ENCODE measurements at places on chromosomes 12 and 14.

DNA sequence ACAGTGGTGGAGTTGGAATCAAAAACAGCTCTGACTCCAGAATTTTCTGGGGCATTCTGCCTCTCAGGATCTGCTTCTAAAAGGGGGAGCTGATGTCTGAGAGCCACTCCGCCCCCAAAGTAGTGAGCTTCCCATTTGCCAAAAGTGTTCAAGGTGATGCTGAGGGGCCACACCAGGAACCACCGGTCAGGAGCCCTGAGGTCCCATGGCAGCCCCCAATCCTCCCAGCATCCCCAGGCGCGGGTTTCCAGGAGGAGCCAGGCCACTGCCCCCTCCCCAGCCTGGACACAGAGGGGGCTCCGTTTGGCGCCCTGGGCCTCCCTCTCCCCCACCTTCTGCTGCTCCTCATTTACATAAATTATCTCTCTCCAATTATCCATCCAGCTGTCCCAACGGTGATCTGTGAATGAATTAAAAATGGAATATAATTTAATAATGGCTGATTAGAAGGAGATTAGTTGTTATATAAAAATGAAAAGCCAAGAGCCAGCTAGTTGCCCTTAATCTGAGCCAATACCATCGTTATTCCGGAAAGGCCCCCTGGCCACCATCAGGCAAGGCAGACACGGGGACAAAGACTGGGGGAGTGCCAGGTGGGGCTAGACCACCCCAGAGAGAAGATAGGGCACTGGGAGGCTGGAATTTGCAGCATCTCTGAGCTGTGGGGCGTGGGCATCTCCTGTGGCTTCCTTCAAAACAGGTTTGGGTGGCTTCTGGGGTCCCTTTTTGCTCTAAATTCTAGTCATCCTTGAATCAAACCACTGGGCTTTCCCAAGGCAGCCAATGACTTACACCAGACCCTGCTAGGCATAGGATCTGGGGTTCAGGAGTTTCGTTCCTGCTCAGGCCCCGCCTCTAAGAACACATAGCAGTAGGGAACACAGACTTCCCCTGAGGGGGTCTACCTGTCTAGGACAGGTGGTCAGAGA, 19.7 kb upstream of the VSX2 start:
- no peak for DNase-seq

- no peak for DNase-seq
Observed at GRCh38 chr12:91140026-91140931, 29.0 kb upstream of the LUM start.

GRCh38 chr14:61661471-61662400, 33.6 kb upstream of the HIF1A start:
- DNase-seq = peak; percentile 90

DNA sequence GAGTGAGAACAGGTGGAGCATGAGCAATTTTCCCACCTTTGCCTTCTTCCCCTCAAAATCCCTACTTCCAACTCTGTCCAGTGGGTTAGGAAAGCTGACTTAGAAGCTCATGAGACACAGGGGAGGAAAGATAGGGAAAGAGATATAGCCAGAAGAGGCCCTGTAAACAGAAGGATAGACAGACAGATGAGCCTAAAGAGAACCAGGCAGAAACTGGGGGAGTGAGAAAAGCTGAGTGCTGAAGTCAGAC, 5.0 kb downstream of the AJUBA start:
- DNase-seq = no peak

GRCh38 chr12:97616946-97617345, 154.3 kb downstream of the RMST start:
- no peak for DNase-seq

GRCh38 chr12:53046655-53047220, 3.1 kb upstream of the TNS2 start:
- DNase-seq = no peak

GRCh38 chr12:125533434-125534029, 468.3 kb downstream of the AACS start:
- DNase-seq = peak; percentile 78

GRCh38 chr14:50447461-50447860, 50.8 kb upstream of the CDKL1 start:
- DNase-seq = no peak

- no peak for DNase-seq
Observed at GRCh38 chr12:6641131-6641530, 5.4 kb upstream of the LPAR5 start.

DNA sequence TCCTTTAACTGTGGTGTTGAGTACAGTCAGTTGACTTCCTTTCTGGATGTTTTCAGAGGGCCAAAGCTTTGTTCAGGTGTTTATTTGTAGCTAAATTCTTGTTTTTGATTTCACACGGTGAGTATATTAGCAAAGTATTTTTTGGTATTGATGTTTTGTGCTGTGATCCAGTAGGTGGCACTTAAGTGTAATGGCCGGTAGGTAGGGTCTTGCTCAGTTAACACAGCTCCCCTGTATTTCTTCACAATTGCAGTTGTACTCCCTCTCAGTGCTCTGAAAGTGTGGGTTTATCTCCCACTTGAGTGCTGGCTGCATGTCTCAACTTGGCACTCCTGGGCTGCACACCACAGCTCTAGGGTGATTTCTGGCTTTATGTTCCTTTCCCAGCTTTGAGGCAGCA, 339.5 kb downstream of the AEBP2 start:
- DNase-seq = no peak

- no peak for DNase-seq
Observed at GRCh38 chr14:88252498-88252897, 70.6 kb downstream of the KCNK10 start.

DNA sequence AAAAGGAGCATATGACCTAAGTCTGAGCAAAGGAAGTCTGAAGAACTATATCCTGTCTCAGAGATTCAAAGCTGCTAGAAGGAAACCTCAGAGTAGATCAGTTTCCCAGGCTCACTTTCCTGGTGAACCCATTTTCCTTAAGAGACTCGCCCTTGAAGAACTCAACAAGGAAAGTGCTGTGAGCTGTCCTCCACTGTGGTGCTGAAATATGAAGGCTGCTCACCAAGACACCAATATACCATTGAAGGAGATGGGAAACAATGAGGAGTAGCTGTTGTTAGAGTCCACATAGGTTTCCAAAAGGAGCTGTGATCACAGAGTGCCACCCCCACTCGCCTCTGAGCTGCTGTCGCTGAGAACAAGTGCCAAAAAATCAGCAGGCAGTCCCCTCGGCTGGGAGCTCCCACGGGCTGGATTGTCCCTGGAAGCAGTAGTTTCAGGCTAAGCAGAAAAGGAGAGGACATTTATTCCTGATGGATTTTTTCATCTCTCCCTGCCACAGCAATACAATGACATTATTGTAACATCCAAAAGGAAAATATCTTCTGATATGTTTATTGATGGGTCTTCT, 282.1 kb downstream of the RPS29 start:
- DNase-seq = peak; percentile 70

- no peak for DNase-seq
Observed at GRCh38 chr12:18224745-18225144, 36.6 kb upstream of the PIK3C2G start.

DNA sequence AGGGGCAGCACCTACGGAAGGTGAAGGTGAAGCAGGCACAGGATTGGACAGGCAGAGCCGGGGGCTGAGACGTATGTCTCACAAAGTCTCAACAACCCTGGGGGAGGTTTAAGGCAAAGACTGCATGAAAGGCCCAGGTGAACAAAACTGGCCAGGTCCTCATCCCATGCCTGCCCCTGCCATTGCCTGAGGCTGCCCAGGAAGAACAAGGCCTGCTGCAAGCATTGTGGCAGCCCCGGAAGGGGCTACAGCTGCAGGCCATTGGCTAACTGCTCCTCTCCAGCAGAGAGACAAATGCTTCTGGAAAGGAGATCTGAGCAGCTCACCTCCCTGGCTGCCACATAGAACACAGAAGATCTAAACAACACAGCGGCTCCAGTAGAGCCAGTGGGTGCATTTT, 20.4 kb upstream of the TMEM179 start:
- DNase-seq = no peak

DNA sequence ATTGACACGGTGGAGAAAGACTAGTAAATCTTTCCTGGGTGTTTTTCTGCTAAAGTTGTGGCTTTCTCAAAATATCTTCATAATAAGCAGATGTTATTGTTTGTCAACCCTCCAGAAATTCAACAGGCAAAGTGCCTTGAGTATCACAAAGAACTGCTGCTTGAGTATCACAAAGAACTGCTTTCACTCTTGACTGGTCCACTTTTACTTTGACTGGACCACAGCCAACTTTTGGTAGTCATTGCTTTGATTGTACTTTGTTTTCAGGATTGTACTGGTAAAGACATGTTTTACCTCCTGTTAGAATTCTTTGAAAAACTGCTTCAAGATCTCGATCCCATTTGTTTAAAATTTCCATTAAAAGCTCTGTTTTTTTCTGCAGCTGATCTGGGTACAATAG, 62.6 kb downstream of the PDZRN4 start:
- DNase-seq = no peak

DNA sequence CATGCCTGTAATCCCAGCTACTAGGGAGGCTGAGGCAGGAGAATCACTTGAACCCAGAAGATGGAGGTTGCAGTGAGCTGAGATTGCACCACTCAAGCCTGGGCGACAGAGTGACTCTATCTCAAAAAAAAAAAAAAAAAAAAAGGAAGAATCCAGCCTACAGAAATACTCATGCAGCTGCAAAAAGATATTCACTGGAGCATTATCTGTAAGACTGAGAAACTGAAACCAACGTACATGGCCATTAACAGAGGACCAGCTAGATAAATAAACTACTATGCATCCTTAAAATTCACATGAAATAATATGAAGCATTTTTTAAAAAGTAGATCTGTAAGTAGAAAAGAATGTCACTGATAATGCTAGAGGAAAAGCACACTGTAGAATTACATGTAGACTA, 3.5 kb downstream of the SLC7A7 start:
- DNase-seq = no peak

DNA sequence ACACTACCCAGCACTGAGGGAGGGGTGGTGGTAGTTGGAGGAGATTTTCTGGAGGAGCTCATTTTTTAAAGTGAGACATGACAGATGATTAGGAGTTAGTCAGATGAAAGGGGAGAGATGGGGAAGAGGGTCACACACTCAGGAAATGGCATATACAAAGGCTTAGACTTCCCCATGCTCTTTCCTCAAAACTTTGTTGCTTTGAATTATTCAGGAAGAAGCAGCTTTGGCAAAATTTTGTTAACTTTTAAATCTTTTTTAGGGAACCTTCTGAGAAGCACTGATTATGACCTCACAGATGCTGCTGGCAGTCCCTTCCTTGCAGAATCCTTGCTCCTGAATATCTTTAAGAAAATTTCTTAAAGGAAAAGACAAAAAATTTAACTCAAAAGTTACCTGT, 19.8 kb downstream of the ALDH6A1 start:
- no peak for DNase-seq

DNA sequence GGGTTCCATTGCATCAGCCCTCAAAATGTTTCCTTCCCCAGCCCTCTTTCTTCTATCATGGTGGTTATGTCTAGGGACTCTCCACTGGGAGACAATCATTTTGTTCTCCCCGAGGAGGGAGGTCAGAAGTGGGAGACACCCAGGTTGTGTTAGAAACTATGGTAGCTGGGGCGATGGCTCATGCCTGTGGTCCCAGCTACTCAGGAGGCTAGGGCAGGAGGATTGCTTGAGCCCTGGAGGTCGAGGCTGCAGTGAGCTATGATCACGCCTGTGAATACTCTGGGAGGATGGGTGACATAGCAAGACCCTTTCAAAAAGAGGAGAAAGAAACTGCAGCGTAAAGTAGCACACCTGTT, 13.0 kb upstream of the LRRC23 start:
- DNase-seq = no peak

Measured in Karpas-422 (cell line).